ENCODE measurements at places on chromosomes 6 and 20. TPM values are rescaled to one million over a fixed set of nuclear protein-coding genes. Genes with fewer than 3 reads are reported as not detected.

Gene SDC4
- 6.0 TPM for total RNA-seq

Gene C20orf202
- 0.35 TPM for total RNA-seq

DNA sequence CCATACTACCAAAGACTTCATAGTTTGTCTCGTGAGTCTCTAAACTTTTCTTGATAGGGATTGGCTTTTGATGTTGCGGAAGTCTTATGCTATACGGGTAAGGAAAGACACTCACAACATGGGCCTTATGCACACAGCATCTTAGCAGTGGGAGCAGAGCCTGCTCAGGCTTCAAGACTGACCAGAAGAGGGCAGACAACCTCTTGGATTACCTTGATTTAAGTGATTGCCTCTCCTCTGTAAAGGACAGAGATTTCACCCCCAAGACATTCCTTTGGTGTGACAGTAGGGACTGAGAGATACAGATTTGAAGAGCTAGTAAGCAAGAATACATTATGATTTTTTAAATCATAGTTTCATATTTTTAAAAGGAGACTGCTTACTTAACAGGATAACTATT is 71.0 kb upstream of the SAMD3 start:
- DNase-seq: peak; percentile 22

- no peak for DNase-seq
Observed at GRCh38 chr6:20577173-20577688, 43.0 kb downstream of the CDKAL1 start.

DNA sequence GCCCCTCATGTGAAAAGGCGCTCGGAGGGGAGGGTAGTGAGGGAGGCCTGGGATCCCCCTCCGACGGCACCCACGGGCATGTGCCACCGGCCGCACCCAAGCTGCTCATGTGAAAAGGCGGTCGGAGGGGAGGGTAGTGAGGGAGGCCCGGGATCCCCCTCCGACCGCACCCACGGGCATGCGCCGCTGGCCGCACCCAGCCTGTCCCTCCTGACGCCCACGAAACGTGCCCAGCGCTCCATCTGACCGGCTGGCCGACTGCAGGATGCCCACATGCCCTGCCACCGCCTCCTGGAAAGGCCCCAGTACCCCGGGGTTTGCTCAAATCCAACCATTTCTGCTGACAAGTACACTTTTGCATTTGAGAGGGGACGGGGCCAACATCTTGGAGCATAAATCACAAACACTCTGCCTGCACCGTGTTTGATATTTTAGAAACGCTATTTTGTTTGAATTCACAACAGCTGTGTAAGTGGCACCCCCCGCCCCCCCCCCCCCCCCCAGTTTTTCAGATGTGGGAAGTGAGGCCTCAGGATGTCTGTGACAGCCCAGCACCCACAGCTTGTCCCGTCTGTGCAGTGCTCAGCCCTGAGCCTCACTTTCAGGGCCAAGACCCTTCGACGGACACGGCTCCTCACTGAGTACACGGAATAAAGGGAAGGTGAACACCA is 34.1 kb downstream of the SLC2A4RG start:
- no peak for DNase-seq

- DNase-seq: no peak
Observed at GRCh38 chr6:125759184-125759902, 9.9 kb downstream of the HEY2 start.
